ENCODE measurements at places on chromosomes 16 and 17. TPM values are rescaled to one million over a fixed set of nuclear protein-coding genes. Genes with fewer than 3 reads are reported as not detected.

DNA sequence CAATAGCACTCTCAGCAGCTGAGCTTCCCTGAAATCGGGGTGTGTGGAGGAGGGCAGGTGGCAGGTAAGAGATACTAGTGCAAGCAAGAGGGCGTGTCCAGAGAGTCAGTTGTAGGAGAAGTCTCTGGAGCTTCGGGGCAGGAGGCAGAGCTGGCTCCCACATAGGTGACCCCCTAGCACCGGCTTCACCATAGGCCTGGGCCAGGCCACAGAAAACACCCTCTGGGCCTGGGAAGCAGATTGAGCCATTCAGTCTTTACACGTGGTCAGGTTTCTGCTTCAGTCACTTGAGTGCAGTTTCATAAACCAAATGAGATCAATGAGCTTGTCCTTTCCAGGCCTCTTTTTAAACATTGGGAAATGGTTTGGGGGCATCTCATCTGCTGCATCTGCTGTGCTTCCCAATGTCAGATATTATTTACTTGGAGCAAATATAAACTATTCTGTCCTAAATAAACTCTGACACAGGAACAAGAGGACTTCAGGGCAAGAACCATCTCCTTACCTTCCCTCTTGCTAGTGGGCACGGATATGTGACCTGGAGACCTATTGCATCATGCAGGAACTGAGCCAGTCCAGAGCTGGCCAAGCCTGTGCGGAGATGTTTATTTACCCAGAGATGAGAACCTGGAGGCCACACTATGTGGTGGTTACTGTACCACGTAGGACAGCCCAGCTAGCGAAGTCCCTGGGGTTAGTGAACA, 16.1 kb downstream of the CCR7 start:
- DNase-seq = peak; percentile 48
- peak overlapping the region; percentile 84 for H3K27ac ChIP-seq
- H3K36me3 ChIP-seq = no peaks in the 10 kb centered on the region
- no peak overlapping the region for H3K4me3 ChIP-seq
- H3K27me3 ChIP-seq = no peaks in the 10 kb centered on the region

GRCh38 chr16:57026778-57027062, 37.4 kb downstream of the NLRC5 start:
- no peak overlapping the region for H3K27ac ChIP-seq
- no peak for DNase-seq
- no peaks in the 10 kb centered on the region for H3K36me3 ChIP-seq
- no peak overlapping the region for H3K4me3 ChIP-seq
- peaks cover 17% of the 10 kb centered on the region for H3K4me1 ChIP-seq

- H3K4me1 ChIP-seq = no peaks in the 10 kb centered on the region
- H3K36me3 ChIP-seq = no peaks in the 10 kb centered on the region
- H3K4me3 ChIP-seq = no peak overlapping the region
- no peak for DNase-seq
Observed at GRCh38 chr16:83856792-83857191, 42.1 kb upstream of the MLYCD start.

DNA sequence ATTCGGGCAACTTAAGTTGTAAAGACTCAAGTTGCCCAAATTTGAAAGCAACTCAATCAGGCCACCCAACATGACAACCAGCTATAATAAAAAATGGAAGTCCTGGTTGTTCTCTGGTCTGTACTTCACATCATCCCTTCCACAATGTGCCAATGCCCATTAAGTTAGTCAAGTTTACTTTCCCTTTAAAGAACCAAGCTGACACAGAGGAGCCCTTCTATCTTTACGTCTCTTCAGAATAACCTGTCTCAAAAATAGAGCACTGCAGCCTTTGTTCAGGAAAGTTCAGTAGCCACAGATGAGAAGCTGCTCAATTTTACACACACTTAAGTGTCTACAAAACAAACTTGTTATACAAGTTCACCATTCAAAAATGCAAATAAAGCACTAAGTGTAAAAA, 75.1 kb upstream of the C17orf78 start:
- no peak overlapping the region for H3K4me3 ChIP-seq
- peaks cover 6% of the 10 kb centered on the region for H3K36me3 ChIP-seq

The NUFIP2 gene
- total RNA-seq = 60.2 TPM

The TNP2 gene
- not detected for total RNA-seq

Measured in SJCRH30 (cell line).